ENCODE measurements at places on chromosomes 5 and 9.

GRCh38 chr5:119290161-119290569 lies 65.7 kb upstream of the TNFAIP8 start:
- no peak for DNase-seq

GRCh38 chr5:13503017-13503416 lies 441.5 kb downstream of the DNAH5 start:
- no peak for DNase-seq

- DNase-seq = no peak
Observed at GRCh38 chr9:83327323-83327722, 210.9 kb downstream of the FRMD3 start.

DNA sequence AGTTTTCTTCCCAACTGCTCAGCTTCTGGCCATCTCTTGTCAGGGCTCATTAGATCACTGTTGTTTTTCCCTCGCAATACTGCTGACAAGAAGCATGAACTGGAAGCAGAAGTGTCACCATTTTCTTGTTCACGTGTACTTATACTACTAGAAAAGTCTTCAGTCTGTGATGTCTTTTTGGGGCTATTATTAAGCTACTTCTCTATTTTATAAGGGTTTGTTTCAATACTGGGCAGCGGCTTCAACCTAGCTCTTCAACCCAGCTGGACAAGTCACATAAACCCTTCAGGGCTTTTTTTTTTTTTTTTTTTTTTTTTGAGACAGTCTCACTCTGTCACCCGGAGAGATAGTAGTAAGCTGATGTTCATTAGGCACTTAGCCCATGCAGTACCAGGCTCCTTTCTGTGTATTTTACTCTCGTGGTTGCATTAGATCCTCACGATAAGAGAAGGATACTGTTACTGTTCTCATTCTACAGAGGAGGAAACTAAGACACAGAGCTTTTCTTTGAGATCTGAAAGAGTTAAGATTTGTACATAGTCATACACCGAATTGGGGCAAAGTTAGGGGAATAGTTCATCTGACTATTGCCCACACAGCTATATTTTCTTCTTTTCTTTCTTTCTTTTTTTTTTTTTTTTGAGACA lies 20.5 kb downstream of the RAPGEF1 start:
- DNase-seq = no peak

DNA sequence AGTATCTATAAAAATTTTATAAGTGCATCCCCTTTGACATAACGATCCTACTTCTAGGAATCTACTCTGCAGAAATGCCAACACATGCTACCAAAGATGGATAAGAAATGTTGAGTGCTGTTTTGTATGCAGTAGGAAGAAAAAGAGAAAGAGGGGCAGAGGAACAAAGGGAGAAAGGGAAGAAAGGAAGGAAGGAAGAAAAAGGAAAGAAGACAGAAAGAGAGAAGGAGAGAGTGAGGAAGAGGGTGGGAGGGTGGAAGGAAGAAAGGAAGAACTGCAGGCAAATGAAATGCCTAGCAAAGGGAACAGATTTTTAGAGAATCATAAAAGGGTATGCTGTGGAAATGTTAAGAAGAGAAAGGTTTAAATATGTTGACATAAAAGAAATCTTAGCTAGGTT lies 48.5 kb upstream of the ALDOB start:
- no peak for DNase-seq

GRCh38 chr5:37400501-37400900 lies 21.4 kb downstream of the WDR70 start:
- no peak for DNase-seq

DNA sequence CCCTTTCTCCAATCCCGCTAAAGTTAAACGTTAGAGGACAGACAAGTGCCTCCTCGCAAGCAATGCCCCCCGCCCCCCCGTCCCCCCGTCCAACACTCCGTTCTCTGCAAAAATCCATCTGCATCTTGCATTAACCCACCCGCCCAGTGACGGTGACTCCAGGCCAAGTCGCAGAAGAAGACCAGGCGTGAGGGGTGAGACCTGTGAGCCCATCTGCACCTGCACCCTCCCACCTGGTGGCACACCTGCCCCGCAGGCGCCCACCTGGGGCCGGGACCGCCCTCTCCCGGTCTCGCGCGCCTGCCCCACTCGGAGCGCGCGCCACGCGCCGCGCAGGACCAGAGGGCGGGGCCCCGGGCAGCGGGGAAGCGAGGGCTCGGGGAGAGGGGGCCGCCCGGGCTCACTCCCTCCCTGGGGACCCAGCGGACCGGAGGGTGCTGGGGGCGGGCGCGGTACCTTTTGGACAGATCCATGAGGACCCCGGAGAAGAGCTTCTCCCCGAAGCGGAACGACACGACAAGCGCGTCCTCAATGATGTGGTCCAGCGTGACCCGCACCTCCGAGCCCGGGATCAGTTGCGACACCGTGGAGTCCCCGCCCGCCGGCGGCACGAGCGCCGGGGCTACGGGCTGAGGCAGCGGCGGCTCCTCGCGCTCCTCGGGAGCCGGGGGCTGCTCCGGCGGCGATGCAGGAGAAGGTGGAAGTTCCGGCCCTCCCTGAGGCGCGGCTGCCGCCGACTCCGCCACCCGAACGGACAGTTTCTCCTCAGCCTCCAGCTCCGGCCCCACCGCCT lies 705 bp downstream of the PWWP2A start:
- peak; percentile 75 for DNase-seq

Data from left ventricle myocardium superior (tissue), 1 donor.